ENCODE measurements at places on chromosomes 3 and 15. TPM values are rescaled to one million over a fixed set of nuclear protein-coding genes. Genes with fewer than 3 reads are reported as not detected.

DNA sequence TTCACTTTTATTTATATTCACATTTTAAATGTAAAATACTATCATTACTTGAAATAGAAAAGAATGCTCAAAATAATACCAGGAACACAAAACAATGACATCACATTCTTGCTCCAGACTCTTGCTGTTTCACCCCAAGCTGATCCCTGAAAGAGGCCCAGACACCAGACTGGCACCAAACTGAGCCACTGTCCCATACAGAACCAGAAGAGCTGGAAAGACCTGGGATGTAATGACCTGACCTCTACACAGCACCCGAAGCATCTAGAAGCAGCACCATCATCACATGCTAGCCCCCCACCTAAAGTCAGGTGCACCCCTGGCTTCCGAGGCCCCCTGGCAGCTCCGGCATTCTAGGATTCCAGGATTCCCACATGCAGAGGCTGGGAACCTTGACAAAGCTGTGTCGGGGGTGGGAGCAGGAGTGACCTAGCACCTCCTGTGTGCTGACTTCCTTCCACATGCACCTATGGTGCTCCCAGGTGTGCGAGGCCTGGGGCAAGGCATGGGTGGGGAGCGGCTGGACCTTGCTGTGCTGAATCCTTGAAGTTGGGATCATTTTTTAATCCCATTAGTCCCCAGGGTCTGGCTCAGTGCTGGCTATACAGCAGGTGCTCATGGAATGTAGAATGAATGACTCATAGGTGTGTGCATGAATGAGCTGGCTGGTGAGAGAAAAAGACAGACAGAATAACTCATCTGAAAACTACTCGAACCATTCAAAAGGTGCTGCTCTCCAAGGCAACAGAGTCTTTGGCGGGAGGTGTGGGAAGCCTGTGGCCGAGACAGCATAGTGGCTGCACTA lies 144.7 kb upstream of the IQSEC1 start:
- no peak for DNase-seq

SLC26A6 gene
- total RNA-seq = 11.2 TPM

- no peak for DNase-seq
These were observed 340.1 kb upstream of the MANF start for GRCh38 chr3:51044982-51045381.

- no peak for DNase-seq
These were observed 82.7 kb downstream of the POLR2M start for GRCh38 chr15:57789225-57789624.

PLA2G4E gene
- 0.16 TPM for total RNA-seq

ERICH6 gene
- 0.39 TPM for total RNA-seq

Measured in left cardiac atrium (tissue), 4 donors.